ENCODE measurements at places on chromosomes 16 and 17.

- DNase-seq = no peak
Measured at GRCh38 chr16:6148361-6148760, 1050.8 kb upstream of the EEF2KMT start.

- DNase-seq = no peak
Measured at GRCh38 chr16:73998707-73999106, 297.9 kb upstream of the PSMD7 start.

GRCh38 chr16:70267516-70267915 is 15.8 kb upstream of the EXOSC6 start:
- DNase-seq = peak; percentile 64

DNA sequence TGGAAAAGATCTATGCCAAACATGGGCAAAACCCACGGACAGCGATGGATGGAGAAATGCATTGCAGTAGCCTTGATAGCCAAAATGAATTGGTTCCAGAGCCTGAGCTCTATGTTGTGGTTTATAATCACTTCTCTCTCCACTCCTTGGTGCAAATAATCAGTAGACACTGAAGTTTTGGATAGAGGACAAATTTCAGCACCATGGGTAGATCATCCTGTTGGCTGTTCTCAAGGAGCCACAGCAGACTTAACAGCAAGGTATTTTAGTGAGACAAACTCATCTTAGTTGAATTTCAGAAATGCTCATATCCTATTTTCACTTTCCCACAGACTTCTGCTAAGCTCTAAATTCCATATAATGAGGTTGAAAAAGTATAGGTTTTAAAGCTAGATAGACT is 88.3 kb upstream of the CCL1 start:
- DNase-seq = no peak

- peak; percentile 61 for DNase-seq
Measured at GRCh38 chr17:39166437-39167335, 725 bp upstream of the ARL5C start.

DNA sequence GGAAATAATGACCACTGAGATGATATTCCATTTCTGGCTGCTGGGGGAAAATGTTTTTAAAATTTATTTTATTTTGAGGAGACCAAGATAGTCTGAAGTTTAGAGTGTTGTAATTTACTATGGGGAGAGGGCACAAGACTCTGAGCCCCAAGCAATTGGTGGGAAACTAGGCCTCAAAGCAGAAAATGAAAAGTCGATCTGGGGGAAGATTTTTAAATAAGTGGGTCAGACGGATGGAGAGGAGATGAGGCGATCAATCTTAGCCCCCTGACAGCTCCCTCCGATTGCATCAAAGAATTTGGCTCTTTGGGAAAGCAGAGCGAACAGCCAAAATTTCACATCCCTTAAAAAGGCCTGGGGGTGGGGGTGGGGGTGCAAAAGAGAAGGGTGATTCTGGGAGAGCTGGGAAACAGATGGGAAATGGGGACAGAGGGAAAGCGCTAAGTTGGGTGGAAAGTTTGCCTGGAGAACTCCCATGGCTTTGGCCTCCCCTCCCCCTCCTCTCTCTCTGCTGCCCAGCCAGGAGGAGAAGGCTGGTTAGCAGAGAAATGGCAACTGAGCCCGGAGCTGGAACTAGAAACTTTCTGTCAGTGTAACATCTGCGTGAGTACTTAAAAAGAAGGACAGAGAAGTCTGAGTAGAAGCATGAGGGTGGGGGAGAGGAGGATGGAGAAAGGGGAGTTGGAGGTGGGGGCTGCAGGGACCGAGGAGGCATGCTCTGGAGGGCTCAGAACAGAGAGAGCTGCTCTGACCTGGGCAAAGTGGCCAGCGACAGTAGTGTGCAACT is 1.4 kb upstream of the HOXB2 start:
- DNase-seq = peak; percentile 85

DNA sequence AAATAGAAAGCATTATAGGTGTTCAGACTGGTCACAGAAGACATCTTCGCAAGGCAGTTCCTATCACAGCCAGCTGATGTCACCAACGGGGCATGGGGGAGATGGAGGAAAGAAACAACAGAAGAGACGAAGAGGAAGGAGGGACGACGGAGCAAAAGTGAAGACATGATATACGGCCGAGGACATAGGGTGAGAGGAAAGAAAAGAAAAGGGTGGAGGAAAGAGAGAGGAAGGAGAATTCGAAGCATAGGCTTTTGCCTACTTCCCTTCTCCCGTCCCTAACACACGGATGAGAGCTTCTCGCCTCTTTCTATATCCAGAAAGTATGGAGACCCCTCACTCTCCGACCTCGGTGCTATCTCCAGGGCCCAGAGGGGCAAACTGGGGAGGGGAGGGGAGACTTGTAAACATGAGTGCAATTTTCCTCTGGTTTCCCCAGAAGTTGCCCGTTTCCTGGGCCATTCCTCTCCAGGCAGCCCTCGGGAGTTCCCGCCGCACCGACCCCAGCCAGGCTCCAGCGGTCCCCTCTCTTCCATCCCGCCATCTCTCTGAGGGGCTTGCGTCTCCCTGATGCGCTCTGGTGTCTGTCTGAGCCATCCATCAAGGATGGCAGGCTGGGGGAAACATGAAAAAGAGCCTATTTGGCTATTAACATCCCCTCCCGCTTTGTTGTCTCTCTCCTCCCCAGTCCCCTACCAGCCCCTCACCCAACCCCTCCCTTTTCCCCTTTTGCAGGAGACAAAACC is 26.0 kb downstream of the COPZ2 start:
- peak; percentile 87 for DNase-seq

DNA sequence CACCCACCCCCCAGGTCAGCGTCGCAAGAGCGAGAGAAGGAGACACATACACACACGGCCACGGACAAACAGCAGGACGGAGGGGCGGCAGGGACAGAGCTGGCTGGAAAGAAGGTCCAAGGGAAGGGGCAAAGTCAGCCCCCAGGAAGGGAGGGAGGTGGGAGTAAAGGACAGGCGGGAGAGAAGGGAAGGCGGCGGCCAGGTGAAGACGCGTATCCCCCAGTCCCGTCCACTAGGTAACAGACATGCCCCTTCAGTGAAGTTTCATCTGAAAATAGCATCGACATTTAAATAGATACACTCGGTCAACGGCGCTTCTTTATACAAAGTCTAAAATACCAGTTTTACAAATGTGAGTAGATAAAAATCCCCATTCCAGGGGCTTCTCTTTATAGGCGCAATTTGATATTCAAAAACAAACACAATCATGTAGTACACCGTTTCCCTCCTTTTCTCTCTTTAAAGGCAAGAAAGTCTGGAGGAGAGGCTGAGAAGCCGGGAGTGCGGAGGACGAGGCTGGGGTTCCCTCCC is 4.5 kb downstream of the CBX8 start:
- no peak for DNase-seq

DNA sequence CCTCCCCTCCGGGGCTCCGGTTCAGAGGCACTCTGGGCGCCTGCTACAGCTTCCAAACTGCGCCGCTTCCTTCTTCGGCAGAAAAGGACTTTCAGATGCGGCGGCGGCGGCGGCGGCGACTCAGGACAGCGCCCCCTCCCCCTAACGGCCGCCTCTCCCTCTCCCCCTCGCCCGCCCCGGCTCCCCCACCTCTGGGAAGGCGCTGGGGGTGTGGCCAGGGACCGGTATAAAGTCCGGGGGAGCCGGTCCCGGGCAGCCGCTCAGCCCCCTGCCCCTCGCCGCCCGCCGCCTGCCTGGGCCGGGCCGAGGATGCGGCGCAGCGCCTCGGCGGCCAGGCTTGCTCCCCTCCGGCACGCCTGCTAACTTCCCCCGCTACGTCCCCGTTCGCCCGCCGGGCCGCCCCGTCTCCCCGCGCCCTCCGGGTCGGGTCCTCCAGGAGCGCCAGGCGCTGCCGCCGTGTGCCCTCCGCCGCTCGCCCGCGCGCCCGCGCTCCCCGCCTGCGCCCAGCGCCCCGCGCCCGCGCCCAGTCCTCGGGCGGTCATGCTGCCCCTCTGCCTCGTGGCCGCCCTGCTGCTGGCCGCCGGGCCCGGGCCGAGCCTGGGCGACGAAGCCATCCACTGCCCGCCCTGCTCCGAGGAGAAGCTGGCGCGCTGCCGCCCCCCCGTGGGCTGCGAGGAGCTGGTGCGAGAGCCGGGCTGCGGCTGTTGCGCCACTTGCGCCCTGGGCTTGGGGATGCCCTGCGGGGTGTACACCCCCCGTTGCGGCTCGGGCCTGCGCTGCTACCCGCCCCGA is at the start of gene IGFBP4:
TSS of gene IGFBP4 (plus strand) at position 255 of the 792 bp plus-strand sequence. CDS start at position 541, 286 bp downstream.
- peak; percentile 95 for DNase-seq

DNA sequence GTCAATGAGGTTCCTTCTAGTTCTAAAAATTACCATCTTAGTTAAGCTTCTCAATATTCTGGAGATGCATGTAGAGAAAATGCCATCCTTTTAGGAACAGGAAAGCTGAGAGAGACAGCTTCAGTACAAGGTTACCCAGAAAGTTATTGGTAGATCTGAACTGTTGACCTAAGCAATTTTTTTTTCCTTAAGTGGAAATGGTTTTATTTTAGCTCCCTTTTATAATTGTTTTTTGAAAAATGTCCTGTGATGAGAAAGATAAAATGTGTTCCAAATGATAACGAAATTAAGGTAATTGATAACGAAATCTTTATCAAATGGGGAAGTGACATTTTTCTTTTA is 8.2 kb downstream of the PSMD7 start:
- DNase-seq = no peak

DNA sequence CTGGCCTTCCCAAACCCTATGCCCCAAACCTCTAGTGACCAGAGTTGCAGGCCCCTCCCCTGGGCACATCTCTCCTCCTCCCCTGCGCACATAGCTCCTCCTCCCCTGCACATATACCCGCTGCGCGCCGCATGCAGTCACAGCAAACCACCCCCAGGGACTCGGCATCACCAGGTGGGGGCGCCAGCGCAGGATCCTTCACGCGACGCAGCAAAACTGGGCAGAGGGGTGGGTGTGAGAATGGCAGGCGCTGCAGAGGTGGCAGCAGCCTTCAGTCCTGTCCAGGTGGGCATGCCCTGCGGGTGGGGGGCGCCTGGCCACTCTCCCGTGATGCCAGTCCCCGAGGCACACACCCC is 5.6 kb downstream of the CORO6 start:
- DNase-seq = peak; percentile 95

DNA sequence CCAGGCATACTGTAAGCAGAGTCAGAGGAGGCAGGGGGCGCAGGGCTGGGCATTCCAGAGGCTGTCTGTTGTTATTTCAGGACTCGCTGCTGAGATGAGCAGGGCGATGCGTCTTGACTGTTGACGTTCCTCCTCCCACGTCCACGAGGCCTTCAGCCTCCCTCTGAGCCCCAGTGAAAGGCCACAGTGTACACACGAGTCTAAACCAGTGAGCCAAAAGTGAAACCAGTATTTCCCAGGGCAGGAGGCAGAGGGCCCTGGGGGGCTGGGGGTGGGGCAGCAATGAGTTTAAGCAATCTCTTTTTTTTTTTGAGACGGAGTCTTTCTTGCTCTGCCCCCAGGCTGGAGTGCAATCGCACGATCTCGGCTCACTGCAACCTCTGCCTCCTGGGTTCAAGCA is 21.5 kb downstream of the SMTNL2 start:
- DNase-seq = peak; percentile 65

DNA sequence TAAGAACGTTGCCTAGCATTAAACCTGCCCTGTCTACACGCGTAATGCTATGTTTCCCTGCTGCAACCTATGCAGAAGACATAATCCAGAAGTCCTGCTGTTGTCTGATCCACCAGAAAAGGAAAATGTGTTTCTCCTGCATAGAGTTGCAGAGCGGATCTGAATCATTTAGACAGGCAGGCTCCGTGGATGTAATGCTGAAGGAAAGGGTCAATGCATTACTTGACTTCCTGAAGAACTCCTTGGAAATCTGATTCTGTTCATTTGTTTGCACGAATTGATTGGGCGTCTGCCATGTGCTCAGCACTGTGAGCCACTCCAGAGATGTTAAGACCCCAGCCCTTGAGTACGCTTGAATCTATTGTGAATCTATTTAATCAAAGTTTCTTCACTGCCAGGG is 83.4 kb downstream of the FOXL1 start:
- DNase-seq = no peak

- DNase-seq = peak; percentile 94
Measured at GRCh38 chr16:68744744-68745280, 7.7 kb downstream of the CDH1 start.

GRCh38 chr16:48025359-48025758 is 130.4 kb downstream of the ABCC12 start:
- no peak for DNase-seq

DNA sequence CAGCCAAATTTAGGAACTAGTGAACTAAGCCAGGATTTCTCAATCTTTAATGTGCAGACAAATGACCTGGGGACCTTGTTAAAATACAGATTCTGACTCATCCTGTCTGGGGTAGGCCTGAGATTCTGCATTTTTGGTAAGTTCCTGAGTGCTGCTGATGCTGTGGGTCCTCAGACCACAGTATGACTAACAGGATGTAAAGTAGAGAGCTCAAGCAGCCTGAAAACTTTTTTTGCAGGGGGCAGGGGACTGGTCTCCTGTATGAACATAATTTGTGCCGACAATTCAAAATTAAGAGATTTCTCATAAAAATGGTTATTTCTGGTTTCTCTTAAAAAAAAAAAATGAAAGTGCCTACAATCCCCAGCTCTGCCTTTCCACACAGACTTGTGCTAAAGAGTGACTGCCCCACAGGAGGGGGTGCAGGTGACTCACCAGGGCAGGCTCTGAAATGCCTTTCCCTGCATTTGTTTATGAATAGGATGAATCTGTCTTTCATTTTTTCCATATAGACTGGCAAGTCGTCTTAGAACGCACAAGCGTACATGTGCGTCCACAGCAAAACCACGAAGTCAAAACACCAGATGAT is 271.5 kb downstream of the PHKB start:
- peak; percentile 73 for DNase-seq

Measured in islet precursor cell (in vitro differentiated cells).